ENCODE measurements at places on chromosomes 16 and 17.

DNA sequence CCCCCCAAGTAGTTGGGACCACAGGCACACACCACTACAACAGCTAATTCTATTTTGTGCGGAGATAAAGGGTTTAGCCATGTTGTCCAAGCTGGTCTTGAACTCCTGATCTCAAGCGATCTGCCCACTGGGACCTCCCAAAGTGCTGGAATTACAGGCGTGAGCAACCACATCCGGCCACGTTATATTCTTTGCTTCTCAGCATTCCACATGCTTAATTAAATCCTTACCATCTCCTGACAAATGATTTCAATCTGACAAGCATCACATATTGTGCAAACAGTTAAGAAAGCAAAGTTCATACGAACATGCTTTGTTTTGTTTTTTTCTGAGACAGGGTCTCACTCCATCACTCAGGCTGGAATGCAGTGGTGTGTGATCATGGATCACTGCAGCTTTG lies 18.2 kb downstream of the HIGD1B start:
- no peak for DNase-seq

GRCh38 chr17:39079836-39080235 lies 71.6 kb downstream of the PLXDC1 start:
- no peak for DNase-seq

GRCh38 chr16:4954714-4955113 lies 3.4 kb upstream of the SEC14L5 start:
- DNase-seq, result no peak

- DNase-seq, result no peak
Observed at GRCh38 chr16:13545271-13545670, 374.7 kb upstream of the ERCC4 start.

DNA sequence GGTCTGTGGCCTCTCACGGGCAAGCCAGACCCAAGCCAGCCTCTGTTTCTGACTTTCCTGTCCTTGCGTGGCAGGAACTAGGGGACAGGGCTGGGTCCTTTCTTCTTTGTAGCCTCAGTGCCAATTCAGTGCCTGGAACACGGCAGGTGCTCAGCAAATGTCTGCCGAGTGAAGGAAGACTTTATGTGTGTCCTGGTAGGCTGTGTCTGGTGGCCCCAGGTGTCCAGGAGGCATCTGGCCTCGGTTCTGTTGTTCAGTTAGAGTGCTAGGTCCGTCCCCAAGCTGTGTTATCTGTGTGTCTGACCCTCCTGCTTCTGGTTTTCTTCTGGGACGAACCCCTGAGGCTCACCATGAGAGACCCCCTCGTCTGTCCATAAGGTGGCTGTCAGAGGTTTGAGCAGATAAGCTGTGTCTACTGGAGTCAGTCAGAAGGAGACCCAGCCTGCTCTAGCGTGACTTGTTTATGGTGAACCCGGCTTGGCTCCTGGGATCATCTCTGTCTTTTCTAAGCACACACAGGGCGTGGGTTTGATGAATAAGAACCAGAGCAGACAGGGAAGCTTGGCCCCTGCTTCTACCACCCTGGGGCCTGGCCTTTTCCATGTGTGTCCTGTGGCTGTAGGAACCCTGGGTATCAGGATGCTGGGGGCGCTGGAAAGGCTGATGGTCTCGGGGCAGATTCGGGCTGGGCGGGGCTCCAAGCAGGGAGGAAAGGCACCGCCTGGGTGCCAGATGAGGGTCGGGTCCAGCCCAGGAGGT lies 39.3 kb downstream of the ENGASE start:
- DNase-seq, result no peak

GRCh38 chr16:77919761-77920415 lies 102.5 kb upstream of the CLEC3A start:
- no peak for DNase-seq

DNA sequence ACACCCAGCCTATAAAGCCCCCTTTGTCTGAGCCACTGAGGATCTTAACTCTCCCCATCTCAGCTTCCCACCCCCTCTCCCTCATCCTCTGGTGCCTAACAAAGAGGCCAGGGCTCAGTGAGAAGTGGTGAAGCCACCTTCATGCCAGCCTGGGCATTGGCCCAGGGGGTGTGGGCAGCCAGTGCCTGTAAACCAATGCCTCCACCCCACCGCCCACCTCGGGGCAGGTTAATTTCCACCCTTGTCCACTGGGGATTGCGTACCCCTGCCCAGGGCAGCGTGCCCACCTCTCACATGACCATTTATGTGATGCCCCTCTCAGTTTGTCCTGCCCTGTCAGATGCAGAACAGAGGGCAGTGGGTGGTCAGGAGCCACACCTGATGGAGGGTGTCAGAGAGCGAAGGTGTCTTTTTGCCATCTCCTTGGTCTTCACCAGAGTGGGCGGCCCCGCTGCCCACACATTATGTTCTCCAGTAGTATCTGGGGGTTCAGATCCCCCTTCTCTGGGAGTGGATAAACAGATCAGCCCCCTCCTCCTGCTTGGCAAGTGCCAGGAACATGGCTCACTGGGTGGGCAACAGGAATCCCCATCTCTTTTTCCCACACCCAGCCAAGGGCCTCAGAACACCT lies 10.1 kb upstream of the ARHGAP23 start:
- DNase-seq, result no peak

DNA sequence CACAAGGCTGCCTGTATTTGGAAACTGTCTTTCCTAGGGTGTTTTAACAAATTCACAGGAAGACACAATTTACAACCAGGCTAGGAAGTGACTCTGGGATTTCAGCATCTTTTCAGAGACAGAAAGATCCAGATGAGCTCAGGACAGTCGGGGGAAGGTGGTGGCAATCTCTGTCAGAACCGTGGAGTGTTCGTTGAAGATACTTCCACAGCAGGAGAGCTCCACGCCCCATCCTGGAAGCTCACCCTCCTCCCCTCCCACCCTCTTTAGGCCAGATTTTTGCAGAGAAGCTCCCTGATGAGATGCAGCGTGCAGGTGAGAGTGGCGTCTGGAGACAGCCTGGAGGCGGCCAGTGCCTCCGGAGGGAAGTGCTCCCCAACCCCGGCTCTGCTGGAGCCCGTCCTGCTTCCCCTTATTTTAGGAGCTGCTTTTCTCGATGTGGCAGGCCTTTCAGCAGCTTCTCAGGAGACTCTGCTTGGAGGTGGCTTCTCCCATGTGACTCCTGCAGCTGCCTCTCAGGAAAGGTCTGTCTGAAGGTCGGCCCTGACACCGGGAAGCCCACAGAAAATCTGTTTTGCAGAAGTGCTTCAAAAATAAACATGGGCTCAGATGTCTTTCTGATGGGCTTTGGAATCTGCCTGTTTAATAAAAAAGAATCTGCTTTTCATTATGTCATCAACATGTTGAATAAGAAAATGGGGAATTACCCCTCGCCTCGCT lies 186.4 kb upstream of the CHMP6 start:
- DNase-seq, result no peak

DNA sequence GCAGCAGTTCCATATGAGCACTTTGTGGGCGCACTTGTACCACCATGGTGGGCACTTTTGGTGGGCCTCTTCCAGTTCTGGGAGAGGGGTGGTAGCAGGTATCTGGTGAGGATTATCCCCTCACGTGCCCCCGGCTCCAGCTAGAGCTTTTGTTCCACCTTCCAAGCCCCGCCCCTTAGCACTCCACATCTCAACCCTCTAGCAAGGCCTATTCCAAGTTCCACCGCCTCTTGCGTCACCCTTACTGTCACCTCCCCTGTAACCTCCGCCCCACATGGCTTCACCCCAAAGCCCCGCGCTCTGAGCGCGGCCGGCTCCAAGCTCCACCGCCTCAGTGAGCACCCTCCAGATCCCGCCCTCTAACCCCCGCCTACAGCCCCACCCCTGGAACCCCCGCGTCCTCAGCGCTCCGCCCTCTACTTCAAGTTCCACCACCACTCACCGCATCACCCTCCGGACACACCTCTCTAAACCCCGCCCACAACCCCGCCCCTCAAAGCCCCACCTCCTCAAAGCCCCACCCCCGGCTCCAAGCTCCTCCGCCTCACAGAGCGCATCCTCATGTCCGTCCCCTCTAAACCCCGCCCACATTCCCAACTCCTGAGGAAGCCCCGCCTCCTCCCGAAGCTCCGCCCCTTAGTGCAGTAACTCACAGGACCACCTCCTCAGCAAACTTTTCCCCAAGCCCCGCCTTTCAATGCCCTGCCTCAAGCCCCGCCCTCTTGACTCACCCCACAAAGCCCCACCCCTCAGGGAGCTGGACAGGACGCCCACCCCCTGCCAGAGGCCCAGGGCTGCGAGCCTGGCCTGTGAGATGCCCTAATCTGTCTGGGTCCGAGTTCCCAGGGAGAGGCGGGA lies 11.1 kb downstream of the SCN4A start:
- DNase-seq, result no peak

DNA sequence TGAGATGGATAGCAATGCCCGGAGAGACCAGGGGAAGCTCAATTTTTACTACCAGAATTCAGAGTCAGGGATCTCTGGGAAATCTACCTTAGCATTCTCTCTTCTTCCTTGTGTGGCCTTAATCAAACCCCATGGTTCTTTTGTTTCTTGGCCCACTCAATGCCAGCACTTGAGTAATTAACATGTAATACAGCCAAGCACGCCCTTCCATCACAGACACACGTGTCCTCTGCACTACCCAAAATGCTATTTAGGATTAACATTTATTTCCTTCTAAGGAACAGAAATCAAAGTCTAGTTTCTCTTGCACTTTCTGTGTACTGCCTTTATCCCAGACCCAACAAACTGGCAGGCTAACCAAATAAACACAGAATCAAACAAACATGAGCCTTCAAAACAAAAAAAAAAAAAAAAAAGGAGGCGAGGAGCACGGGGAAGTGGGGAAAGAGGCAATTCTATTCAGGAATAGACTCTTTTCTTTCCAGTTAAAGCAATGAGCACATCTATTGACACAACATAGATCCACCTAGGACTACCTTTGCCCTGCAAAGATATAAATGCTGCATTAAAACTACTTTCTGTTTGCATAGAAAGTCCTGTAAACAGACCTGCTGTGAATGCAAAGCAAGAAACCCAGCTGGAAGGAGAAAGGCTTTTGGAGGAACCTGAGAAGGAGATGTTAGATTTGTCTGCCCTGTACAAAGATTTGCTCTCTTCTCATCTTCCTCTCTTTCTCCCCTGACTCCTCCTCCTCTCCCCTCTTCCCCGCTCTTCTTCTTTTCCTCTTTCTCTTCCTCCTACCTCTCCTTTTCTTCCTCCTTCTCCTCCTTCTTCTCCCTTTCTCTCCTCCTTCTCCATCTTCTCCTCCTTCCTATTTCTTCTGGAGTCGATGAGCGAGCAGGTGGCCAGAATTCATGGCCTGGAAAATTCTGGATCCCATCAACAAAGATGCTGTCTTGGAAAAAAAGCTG lies 294.4 kb downstream of the NPIPA8 start:
- no peak for DNase-seq

GRCh38 chr16:875182-876040 lies 74.9 kb upstream of the GNG13 start:
- no peak for DNase-seq

- no peak for DNase-seq
Observed at GRCh38 chr17:58427807-58428206, 10.5 kb upstream of the RNF43 start.

DNA sequence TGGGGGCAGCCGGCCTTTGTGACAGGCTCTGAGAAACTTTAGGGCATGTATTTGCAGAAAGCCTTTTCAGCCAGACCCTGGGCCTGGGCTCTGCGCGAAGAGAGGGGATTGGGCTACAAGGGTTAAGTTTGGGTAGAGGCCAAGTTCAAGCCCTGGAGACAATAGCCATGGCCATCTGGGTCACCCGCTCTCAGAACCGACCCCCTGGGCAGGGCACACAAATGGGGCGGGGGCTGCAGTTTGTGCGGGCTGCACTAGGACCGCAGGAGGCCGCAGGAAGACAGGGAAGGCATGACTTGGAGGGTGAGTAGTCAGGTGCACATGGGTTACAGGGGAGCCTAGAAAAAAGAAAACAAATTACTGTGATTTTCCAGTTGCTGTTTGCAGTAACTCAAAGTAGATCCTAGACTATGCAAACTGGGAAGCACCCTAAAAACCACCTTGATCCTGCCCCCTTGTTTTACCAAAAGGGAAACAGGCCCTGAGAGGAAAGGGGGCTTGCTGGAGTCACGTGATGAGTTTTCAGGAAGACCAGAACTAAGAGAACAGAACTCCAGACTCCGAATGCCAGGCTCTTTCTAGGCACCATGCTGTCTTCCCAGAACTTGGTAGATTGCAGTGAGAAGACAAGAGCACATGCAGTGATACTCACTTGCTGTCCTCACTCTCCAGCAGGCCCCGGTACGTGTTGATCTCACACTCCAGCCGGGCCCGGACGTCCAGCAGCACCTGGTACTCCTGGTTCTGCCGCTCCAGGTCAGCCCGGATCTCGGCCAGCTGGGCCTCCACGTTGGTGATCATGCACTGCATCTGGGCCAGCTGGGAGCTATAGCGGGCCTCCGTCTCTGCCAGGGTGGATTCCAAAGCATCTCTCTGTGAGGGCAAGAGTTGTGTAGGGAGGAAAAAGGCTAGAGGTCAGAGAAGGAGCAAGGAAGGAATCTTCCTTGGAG lies 3.8 kb downstream of the KRT35 start:
- no peak for DNase-seq

- no peak for DNase-seq
Observed at GRCh38 chr17:72977771-72978417, 114.6 kb downstream of the SLC39A11 start.

DNA sequence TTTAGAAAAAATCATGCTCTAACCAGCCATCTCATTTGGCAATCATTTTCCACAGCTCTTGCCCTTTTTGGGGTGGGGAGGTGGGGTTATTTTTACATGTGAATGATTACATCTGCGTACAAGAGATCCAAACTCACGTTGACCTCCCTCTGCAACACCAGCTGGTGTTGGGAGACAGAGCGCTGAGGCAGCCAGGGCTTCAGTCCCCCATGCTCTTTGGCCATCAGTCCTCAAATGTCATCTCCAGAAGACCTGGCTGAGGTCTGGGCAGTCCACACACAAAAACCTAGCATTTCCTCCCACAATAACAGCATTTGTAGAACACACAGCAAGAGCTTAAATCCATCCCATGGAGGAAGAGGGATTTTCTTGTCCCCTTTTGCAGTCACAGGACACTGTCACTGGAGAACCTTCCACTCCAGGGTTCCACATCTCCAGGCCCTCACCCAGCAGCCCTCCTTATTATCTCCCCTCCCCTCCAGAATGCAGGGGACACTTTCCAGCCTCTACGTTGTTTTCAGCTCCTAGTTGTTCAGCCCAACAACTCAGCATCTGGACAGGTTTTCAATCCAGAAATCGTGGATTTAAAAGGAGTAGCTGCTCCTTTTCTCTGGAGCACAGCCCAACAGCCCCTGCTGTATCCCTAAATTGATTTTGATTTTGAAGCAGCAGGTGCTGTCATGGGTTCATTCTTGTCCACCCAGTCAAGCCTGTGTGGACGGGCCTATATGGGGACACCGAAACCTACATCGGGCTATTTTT lies 21.1 kb downstream of the MEOX1 start:
- no peak for DNase-seq

GRCh38 chr16:61812251-61812650 lies 224.0 kb downstream of the CDH8 start:
- no peak for DNase-seq

GRCh38 chr16:71859762-71860521 lies 14.2 kb downstream of the ATXN1L start:
- no peak for DNase-seq

GRCh38 chr17:17675925-17676534 lies 5.2 kb upstream of the RAI1 start:
- no peak for DNase-seq
